ENCODE measurements at places on chromosomes 7 and 10. TPM values are rescaled to one million over a fixed set of nuclear protein-coding genes. Genes with fewer than 3 reads are reported as not detected.

- no peaks in the 10 kb centered on the region for H3K4me1 ChIP-seq
- peak; percentile 26 for DNase-seq
Measured at GRCh38 chr7:43735802-43736603, 6.7 kb upstream of the COA1 start.

DNA sequence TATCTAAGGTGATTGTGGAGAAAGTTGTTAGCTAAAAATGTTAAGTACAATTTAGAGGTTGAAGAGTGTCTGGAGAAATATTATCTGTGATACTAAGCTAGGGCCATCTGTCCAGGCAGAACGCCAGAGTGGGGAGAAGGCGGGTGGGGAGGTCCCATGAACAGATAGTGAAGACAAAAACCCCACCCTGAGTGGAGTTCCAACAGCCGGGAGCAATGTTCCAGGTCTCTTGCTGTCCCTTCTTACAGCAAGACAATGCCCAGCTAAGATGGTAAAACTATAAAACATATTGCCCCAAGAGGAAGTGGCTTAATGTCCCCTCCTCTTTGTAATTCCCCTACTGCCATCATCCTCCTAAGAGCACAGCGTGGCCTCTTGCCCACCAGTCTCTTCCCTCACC lies 10.4 kb upstream of the IL15RA start:
- no peak for DNase-seq
- H3K27me3 ChIP-seq: no peaks in the 10 kb centered on the region
- H3K4me1 ChIP-seq: peaks cover 5% of the 10 kb centered on the region
- no peaks in the 10 kb centered on the region for H3K36me3 ChIP-seq
- no peak overlapping the region for H3K4me3 ChIP-seq

Gene UROS
- 35.2 TPM for total RNA-seq

DNA sequence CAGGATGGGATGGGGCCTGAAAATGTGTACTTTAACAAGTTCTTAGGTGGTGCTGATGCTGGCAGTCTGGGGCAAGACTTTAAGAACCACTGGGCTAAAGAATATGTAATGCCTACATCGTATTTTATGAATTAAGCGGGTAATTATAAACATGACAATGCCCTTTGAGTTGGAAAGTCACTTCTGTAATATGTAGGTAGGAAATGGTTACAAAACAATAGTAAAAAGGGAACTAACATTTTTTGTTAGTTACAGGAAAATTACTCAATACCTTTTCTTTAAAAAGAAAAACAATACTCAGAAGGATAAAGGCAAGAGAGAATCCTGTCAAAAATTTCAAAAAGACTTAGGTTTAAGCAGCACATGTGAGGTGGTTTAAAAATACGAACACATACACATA lies 48.3 kb upstream of the STEAP4 start:
- H3K4me1 ChIP-seq: no peaks in the 10 kb centered on the region
- H3K4me3 ChIP-seq: no peak overlapping the region
- H3K36me3 ChIP-seq: no peaks in the 10 kb centered on the region
- no peak for DNase-seq
- H3K27ac ChIP-seq: no peak overlapping the region
- no peaks in the 10 kb centered on the region for H3K27me3 ChIP-seq
